ENCODE measurements at places on chromosomes 1 and 21.

GRCh38 chr1:26483980-26484379, 11.7 kb downstream of the HMGN2 start:
- DNase-seq: no peak

DNA sequence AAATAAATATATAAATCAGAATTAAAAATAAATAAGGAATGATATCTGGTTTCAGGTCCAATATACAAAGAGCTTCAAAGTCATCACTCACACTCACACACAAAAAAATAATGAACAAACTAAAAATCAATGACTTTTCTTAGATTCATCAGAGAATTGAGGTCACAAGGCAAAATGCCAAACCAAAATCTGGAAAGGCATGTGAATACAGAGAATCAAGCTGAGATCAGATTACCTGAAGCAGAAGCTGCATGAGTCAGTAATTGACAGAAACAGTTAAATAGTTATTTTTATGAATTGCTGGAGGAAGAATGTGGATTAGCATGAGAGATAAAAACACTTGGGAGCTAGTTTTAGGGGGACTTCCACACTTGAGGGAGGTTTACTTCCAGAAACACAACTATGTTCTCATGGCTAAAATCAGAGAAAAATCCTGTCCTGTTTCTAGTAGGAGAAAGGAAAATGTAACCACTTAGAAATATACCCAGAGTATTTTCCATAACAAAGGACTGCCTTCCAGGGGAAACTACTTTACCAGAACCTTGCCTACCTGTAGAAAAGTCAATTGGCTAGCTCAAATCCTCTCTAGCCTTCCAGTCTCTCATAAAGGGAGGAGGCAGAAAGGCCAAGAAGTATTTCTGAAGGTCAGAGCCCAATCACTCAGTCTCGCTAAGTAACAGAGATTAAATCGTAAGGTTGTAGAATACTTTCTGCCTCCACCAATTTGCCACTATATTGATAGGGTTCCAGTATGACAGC, 536.6 kb upstream of the NR5A2 start:
- DNase-seq: no peak

DNA sequence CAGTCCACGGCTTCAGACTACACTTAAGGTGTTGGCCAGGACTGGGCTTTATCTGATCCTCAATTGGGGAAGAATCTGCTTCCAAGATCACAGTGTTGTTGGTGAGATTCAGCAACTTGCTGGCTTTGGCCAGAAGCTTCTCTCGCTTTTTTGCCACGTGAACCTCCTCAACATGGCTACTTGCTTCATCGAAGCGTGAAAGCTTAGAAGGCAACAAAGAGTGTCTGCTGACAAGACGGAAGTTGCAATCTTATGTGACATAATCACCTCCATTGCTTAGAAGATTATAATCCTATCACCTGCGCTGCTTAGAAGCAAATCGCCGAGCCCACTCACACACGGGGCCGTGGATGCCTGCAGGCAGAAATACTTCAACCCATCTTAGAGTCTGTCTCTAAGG, 10.4 kb upstream of the ITPKB start:
- DNase-seq: no peak

- no peak for DNase-seq
Observed at GRCh38 chr1:246805135-246805716, 81.0 kb downstream of the SCCPDH start.

GRCh38 chr1:43716559-43717281, 9.4 kb downstream of the ST3GAL3 start:
- no peak for DNase-seq

Data from RKO (cell line).